ENCODE measurements at places on chromosomes 1 and 21.

- no peak for DNase-seq
Observed at GRCh38 chr1:241630899-241631298, 9.3 kb downstream of the CHML start.

DNA sequence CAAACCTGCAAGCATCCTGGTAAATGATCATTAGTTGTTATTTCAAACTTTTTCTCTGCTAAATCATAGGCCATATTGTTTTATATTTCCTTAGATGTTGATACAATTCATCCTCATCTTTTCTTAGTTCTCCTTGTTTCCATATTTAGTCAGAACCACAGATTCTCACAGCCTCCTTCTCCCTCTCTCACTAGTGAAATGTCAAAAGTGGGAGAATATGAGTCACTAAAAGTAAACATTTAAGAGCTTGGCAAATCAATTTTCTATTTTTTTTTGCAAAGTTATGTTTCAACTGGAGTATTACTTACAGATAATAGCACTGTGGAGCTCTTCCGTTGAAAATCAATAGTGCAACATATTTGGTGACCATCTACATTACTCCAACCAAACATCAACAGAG lies 308.8 kb downstream of the COL11A1 start:
- no peak for DNase-seq

GRCh38 chr1:209886219-209886536 lies 51.8 kb upstream of the SYT14 start:
- no peak for DNase-seq

- DNase-seq: peak; percentile 98
Observed at GRCh38 chr1:153598309-153599172, 14.4 kb downstream of the S100A16 start.

DNA sequence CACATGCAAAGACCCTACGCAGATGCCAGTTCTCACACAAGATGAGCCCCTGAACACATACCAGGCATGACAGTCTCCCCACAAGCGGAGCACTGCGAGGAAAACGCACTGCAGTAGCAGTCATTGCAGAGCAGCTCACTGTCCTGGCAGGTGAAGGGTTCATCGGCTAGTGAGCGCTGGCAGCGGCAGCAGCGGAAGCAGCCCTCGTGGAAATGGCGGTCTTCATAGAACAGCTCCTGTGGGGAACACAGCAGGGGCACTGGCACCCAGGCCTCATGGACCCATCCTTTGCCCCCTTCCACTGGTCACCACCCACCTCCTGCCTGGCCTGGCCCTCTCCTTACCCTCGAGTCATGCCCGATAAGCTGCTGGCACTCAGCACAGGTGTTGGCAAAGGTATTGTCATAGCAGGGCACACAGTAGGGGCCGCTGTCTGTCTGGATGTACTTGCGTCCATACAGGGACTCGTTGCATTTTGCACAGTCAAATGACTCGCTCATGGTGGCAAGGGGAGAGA lies 6.3 kb downstream of the FHL3 start:
- DNase-seq: no peak

DNA sequence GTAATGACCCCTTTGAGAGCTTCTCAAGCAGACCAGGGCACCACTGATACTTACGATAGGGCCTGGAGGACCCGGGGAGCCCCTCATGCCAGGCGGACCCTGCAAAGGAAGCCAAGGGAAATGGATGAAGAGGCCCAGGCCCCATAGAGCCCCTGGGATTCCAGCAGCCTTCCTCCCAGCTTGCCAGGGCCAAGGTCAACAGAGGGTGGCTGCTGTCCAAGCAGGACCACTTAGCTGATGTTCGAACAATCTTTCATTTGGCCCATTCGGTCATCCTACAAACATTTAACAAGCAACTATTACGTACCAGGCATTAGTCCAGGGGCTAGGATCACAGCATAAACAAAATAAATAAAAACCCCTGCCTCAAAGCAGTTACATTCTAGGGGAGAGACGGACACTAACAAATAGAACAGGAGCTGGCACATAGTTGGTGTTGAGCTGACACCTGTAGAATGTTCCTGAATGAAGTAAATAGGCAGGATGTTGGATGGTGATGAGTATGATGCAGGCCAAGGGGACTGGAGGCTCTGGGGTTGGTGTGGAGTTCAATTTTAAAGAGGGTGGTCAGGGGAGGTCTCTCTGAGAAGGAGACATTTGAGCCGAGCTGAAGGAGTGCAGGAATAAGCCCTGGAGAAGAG lies 27.0 kb upstream of the PEF1 start:
- DNase-seq: no peak

DNA sequence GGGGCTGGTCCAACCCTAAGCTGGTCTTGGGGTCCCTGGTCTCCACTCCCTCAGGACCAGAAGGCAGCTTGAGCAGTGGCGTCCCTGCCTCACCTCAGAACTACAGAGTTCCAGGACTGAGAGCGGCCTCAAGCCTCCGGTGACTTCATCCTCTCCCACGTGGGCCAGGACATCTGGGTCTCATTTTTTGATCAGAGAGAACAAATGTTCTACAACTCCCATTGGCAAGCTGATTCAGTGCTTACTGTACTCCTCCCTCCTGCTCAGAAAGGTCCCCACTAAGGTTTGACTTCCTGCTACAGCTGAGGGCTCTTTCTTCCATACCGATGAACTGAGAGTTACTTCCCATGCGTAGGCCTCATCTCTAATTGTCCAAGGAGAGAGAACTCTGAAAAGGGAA lies 78.5 kb downstream of the PLXNA2 start:
- DNase-seq: no peak

GRCh38 chr1:56494306-56494705 lies 85.1 kb downstream of the PLPP3 start:
- no peak for DNase-seq

- DNase-seq: no peak
Observed at GRCh38 chr1:108842525-108843181, 14.2 kb downstream of the AKNAD1 start.

DNA sequence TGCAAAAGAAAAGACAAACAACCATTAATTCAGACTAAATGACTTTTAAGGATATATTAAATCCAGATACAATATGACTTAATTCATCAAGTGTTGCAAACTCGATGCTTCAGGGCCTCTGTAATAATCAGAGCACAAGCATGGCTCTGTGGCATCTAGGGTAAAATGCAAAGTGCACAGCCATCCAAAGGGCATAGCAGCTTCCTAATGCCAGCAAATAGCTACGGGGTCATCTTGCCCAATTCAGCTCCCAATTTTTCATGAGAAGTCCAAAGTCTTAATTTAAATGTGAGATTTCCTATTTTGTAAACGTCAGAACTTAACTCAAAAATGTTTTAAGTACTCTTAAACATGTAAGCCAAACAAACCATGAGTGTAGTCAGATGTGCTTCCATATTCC lies 7.9 kb downstream of the SELE start:
- DNase-seq: no peak

DNA sequence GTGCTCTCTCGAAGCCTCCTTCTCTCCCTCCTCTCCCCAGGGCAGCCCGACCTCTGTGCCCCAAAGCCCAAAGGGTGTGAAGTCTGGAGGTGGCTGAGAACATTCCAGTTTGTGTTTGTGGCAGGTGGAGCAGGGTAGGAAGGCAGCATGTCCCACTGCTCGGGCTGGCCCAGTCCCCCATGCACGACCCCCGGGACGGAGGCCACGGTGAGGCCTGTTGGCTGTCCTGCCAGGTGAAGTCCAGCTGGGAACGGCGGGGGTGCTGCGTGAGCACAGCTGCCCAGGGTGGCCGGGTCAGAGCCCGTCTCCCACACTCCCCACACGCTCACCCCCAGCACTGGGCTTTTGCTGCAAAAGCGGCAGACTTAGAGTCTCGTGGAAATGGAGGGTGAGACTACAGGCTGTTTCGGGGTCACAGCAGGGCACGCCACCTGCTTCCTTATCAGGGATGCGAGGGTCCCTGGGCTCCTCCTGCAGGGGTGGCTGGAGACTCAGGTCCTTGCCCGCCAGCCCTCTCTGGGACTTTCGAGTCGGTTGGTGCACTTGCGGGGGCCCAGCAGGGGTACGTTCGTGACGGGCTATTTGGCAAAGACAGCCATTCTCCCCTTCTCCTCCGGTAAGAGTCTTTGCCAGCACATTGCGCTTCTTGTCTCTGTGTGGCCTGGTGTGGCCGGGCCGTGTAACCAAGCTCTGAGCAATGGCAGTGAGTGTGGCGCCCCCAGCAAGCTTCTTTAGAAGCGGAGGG lies 40.3 kb downstream of the MORN1 start:
- no peak for DNase-seq

DNA sequence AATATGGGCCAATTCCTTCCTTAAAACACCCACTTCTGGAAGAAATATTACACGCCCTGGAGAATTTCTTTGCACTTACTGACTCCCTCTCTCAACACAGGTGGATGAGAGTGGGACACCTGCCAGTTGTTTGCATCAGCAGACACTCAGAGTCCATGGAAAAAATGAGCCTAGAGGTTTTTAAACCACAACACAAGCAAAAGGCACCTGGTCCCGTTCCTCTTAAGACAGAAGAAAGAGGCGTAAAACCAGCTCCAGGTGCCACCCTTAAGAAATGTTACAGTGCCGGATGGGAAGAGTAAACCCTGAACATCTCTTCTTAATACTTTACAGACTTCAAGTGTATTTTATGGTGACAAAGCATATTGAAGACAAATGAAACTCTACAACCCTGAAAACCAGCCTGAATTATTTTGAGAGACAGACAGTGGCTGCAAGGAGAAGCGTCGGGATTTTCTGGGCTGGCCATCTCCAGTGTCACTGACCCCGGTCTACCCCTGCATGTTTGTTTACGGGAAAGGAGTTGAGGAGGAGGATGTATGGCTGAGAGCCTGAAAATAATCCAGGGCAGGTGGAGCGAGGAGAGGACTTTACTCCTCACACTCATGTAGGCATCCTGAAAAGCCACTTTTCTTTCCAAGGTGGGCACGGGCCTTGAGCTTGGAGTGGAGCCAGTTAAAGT lies 7.8 kb upstream of the RIPK4 start:
- no peak for DNase-seq

DNA sequence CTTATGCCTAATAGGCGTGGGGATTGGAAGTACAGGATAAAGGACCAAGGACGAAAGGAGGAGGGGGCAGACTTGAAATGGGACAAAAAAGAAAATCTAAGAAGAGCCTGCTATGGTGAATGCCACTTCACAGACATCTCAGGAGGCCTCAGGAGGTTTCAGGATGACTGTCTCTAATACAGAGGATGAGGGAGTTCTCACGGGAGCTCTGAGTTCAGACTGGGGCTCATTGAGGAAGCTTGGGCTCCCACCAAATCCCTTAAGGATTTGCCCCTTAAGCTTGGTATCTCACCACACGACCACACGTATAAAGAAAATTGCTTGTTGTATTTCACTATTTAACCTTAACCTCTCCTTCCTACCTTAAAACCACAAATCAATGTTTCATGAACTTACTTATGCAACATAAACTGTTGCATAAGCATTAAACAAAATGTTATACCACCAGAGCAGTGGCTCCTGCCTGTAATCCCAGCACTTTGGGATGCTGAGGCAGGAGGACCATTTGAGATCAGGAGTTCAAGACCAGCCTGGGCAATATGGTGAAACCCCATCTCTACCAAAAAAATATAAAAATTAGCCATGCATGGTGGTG lies 12.4 kb downstream of the SLC30A1 start:
- no peak for DNase-seq

DNA sequence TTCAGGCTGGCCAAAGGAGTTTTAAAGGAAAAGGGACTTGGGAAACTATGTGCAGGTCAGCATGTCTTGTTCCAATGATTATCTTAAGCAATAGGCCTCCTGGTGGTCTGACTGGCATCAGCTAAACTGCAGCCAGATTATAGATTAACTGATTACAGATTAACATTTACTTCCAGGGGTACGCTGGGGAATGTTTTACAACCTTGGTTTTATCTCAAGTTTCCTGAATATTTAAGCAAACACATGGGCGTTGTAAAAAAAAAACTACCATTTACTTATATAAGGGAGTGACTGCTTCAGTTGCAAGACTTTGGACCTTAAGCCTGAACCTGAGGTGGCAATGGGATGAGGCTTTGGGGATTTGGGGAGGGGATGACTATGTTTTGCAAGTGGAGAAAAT lies 600.6 kb upstream of the B3GALT2 start:
- DNase-seq: no peak

GRCh38 chr1:247574664-247575063 lies 13.5 kb upstream of the OR2G2 start:
- DNase-seq: no peak

- no peak for DNase-seq
Observed at GRCh38 chr1:37068260-37068659, 33.9 kb upstream of the GRIK3 start.

All from OCI-LY7 (cell line).